Frontal cortex (tissue), 4 donors: ENCODE measurements at places on chromosomes 16 and 17.

DNA sequence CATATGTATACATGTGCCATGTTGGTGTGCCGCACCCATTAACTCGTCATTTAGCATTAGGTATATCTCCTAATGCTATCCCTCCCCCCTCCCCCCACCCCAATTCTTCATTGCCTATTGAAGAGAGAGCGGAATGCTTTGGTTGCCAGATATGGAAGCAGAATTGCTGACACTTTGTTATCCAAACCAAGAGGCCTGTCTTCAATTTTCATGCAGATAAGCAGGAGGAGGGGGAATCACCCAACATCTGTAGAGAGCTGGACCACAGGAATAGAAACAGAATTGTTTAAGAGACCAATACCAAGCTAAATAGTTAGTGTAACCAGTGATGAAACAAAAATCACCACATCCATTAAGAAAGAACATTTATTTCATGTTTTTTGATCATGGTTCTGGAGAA lies 7.1 kb downstream of the ASPA start:
- no peak for DNase-seq

DNA sequence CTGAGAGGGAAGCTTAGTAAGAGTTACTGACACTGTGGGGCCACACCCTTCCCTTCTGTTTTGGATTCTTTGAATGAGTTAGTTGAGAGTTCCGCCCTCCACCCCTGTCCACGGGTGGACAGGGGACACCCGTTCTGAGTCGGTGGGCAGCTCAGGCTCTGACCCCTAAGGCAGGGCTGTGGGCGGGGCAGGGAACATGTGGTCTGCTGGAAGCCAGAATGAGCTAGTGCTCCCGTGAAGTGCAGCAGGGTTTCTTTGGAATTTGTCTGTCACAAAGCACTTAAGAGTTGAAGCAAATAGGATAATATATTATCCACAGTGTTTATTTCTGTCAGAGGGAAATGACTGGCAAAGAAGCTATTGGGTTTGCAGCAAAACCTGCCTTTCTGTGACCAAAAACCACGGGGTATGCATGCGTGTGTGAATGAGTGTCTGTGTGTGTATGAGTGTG lies 90.1 kb downstream of the CLEC16A start:
- no peak for DNase-seq

- DNase-seq, result no peak
Observed at GRCh38 chr16:3677994-3678393, 23.5 kb downstream of the DNASE1 start.

- DNase-seq, result no peak
Observed at GRCh38 chr17:76370261-76370993, 14.0 kb upstream of the SPHK1 start.

DNA sequence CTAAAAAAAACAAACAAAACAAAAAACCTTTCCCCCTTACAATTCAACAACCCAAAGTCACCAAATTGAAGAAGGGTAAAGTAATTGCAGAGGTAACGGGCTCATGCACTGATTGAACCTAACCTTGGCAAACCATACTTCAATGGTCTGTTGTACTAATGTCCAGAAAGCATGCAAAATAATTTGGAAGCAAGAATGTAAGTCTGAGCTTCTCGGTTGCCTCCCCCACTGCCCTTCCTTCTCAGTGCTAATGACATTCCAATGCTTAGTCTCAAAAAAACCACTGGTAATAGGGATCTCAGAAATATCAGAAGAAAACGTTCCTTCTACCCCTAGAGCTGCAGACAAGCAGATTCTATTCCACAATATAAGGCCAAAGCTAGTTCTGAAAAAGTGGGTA lies 15.8 kb downstream of the KRABD2 start:
- no peak for DNase-seq

GRCh38 chr16:56478281-56479049 lies 27.1 kb downstream of the OGFOD1 start:
- no peak for DNase-seq

DNA sequence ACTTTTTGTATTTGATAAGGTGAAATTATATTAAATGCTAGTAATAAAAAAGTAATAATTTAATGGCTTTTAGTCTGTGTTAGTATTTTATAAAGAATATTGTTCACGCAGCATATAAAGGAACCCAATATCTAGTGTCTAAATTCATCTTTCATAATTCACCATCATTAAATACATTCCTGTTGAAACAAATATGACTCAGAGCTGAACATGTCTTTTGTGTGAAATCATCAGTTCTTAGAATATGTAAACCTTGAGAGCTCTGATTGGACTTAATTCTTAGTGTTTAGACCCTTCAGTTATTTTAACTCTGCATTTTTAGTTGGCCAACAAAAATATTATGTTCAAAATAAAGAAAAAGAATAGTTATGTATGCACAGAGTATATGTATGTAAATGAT lies 71.8 kb downstream of the ABHD15 start:
- no peak for DNase-seq

DNA sequence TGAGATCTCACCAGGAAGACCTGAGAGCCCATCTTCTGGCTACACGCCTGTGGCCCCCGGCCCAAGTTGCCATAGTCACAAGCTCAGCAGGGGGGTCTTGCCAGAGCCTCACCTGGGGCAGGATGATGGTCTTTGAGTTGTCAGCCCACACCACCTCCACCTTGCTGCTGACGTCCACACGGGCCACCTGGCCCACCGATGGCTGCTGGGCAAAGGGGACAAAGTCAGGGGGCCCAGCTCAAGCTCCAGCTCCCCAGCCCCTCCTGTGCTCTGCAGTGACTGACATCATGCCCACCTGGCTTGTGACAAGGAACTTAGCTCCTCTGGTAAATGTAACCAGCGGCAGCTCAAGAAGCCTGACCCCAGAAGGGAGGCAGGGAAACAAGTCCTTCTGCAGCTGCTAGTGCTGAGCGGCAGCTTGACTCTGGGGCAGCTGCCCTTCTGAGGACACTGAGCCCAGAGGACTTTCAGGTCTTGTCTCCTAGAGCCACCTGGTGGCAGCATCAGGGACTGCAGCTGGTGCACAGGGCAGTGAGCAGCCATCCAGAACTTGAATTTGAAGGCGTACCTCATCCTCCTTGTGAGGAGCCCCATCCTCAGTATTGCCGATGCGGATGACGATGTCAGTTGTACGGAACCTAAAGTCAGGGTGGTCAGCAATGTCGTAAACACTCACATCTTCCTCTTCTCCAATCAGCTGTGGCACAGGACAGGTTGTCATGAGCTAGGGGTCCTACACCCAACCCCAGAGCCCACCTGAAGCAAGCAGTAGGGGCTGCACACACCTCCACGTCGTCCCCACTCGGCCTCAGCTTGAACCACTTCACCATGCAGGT lies 13.5 kb downstream of the SPHK1 start:
- peak; percentile 91 for DNase-seq
